Kidney capillary endothelial cell (primary cell): ENCODE measurements at places on chromosomes 7 and 10.

- DNase-seq: peak; percentile 22
Measured at GRCh38 chr10:129544205-129545202, 77.5 kb downstream of the MGMT start.

GRCh38 chr7:2143450-2143849, 89.3 kb downstream of the MAD1L1 start:
- no peak for DNase-seq

GRCh38 chr7:97798046-97799019, 66.4 kb downstream of the TAC1 start:
- no peak for DNase-seq

- no peak for DNase-seq
Measured at GRCh38 chr10:92619368-92619767, 26.4 kb downstream of the KIF11 start.

DNA sequence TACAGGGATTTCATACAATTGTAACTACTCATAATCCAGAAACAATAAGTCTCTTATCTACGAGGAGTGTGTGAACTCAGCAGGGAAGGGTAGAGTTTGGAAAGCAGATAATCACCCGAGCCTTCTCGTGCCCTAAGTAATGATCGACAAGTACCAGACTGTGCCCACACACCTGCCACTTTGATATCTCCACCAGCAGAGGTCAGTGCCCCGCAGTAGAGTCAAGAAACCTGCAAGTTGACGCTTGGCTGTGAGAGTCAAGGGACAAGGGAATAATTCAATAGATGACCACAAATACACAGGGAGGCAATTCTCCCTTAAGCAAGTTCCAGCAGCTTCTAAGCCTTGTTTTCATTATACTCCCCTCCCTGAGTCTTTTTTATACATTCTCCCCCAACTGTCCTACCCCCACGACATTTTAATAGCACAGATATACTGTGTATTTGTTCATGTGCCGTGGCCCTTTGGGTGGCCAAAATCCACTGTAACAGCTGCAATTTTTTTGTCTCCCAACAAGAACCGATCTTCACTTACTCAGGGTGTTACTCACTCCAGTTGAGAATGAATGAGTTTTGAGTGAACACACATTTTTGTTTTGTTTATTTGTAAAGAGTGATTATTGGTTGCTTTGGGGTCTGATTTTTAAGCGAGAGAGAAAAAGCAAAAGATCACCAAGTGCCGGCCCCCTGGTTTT, 106.9 kb upstream of the RHEB start:
- no peak for DNase-seq

DNA sequence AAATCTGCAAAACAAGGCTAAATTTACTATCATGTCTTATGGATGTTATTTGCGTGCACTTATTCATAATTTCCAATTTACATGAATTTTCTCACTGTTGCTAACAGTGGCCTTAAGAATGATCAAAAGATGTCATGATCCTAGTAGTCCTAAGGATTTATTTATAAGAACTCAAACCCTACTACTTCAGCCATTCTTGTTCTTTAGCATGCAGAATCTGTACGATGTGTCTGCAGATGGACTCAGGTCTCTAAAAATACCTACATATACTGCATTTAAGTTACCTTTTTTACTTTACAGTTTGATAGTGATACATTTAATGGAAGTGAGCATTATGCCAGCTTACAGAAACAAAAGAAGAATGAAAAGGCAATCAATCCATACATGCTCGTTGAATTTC, 91.2 kb downstream of the ZNF277 start:
- no peak for DNase-seq

DNA sequence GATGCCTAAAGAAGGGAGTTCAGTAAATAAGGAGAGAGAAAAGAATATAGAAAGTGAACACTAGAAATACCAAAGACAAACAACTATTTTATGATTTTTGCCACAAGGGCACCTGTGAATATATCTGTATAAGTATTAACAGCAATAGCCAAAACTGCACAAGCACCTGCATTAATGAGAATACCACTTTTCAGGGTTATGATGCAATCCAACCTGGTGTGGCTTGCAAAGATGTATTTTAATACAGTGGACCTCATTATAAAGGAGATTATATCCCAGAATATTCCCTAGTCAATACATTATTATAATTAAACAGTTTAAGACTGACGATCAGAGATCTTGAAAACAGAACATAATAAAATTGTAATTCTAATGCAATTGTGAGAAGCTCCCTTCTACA, 4.0 kb downstream of the BRAF start:
- no peak for DNase-seq

GRCh38 chr10:91627344-91628102, 5.3 kb downstream of the PPP1R3C start:
- no peak for DNase-seq

- no peak for DNase-seq
Measured at GRCh38 chr10:10699427-10699826, 318.2 kb upstream of the CELF2 start.

GRCh38 chr7:102241431-102241830, 45.2 kb upstream of the SH2B2 start:
- DNase-seq: no peak

DNA sequence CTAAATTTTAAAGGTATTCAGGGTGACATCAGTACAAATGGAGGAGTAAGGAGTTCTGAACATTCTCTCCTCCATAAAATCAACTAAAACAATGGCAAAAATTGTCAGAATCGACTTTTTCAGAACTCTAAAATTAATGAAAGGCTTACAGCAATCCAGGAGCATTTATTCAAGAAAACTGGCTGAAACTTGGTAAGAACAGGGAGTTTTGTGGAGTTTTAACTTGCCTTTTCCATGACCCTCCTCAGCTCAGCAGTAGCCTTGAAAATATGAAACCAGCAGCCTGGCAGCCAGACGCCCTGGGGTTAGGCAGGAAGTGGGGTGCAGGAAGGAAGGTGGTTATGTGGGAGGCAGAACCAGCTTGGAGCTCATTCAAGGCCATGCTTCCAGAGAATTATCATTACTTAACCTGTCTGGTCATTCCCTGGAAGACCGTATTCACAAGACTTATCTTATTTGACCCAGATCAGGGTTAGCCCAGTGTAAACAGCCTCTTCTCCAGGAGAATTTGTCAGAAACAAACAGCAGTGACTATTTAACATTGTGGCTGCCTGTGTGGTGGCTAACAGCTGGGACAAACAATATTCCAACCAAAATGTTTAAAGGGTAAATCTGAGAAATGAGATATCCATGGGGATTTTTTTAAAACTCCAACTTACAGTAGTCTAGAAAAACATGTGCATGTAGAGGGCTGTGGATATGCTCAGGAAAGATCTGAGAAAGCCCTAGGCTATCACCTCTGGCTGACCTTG, 75.7 kb upstream of the MACROH2A2 start:
- DNase-seq: no peak

- DNase-seq: no peak
Measured at GRCh38 chr7:29801929-29802328, 4.4 kb upstream of the WIPF3 start.

DNA sequence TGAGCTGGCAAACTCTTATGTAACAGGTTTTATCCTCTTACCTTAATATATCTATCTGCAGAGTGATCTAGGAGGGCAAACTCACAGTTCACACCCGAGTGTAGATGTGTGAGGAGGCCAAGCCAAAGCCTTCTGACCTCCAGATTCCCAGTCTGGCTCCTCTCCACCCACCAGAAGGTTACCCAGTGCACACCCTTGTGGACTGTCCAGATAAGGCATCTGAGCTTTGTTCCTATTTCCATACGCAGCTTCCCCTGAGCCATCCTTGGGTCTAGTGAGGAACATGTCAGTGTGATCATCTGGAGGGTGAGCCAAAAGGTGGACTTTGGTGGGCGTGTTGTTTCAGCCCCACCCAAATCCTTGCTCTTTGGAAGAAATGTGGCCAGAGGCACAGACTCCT, 203.0 kb upstream of the MEOX2 start:
- peak; percentile 22 for DNase-seq

DNA sequence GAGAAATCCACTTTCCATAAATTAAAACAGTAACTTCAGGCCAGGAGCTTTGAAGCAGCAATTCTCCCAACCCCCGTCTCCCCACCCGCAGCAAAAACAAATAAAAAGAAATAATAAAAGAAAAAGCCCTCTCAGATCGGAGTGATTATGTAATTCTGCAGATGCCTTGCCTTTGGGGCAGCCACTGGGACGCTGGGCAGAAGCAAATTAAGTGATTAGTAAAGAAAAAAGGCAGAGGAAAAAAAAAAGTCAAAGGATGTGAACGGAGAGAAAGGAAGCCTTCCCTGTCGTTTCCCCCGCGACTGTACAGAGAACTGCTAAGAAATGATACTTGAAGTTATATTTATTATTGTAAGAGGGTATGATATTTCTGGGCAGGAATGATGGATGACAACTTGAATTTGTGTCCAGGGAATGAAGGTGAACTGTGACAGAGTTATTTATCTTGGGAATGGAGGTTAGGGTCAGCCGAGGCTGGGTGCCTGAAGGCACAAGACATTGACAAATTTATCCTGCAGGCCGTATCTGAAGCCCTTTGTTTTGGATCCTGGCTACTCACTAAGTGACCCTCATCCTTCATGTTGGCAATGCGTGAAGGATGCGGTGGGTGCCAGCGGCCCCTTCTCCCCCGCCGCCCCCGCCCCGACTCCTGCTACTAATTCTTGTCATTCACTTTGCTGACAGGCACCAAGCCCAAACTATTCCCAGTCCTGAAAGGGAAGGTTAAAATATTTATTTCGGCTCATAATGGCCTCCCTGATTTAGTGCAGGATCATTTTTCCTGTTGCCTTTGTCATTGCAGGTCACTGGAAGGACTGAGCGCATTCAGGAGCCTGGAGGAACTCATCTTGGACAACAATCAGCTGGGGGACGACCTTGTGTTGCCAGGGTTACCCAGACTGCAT, 604.0 kb downstream of the LRMDA start:
- DNase-seq: peak; percentile 17

GRCh38 chr7:44981035-44981706, 2.4 kb upstream of the MYO1G start:
- DNase-seq: no peak

DNA sequence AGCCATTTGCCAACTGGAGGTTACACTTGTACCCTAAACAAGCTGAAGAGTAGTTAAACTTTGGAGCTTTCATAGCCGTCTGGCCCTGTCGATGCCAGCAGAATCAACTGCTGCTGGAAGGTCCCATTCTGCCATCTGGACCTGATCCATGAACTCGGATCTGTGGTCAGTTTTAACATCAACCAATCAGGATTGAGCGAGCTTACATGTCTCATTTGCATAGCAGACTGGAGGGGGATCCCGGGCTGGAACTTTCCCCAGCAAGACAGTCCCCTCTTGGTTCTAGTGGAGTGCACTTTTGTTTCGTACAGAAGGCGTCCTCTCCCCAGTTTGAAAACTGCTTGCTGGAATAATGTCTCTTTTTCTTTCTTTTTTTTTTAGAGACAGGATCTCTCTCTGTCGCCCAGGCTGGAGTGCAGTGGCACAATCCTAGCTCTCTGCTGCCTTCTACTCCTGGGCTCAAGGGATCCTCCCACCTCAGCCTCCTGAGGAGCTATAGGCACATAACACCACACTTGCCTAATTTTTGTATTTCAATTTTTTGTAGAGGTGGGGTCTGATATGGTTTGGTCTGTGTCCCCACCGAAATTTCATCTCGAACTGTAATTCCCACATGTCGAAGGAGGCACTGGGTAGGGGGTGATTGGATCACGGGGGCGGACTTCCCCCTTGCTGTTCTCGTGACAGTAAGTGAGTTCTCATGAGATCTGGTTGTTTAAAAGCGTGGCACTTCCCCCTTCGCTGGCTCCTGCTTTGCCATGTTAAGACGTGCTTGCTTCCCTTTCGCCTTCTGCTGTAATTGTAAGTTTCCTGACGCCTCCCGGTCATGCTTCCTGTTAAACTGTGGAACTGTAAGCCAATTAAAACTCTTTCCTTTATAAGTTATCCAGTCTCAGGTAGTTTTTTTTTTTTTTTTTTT, 42.8 kb upstream of the SEPHS1 start:
- DNase-seq: peak; percentile 26

GRCh38 chr10:75803816-75804552, 372.6 kb downstream of the LRMDA start:
- DNase-seq: no peak

- no peak for DNase-seq
Measured at GRCh38 chr10:122974543-122975064, 5.6 kb upstream of the PSTK start.
